ENCODE measurements at places on chromosomes 6 and 20.

- no peak for DNase-seq
Measured at GRCh38 chr6:169589293-169589692, 112.5 kb downstream of the WDR27 start.

DNA sequence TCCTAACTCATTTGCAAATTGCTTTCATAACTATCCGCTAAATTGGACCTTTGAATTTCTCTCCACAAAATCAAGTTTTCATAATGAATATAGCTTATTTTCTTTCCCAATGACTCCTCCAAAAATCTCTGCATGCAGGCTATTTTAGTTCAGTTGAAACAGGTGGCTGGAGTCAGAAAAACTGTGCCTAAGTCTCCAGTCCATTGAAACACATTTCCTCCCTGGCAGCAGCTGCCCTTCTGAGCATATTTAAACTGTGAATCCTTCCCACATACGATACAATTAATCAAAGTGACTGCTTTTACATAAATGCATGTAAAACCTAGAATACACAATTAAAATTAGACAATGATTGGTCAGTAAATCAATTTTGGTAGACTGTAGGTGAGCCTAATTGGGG is 344.6 kb upstream of the MARCKS start:
- no peak for DNase-seq

DNA sequence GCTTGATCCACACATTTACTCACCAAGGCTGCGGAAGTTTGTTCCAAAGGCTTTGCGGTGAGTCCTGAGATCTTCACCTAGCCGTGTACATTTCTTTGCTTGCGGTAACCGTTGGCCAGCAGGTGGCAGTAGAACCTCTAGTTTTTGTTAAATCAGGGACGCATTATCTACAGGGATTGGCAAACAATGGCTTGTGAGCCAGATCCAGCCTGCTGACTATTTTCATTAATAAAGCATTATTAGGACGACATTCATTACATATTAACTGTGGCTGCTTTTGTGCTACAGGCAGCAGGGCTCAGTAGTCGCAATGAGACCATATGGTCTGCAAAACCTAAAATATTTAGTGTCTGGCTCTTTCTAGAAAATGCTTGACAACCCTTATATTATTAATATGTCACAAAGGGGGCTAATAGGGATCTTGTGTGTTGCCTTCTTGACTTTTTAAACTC is 174.1 kb downstream of the DOK5 start:
- DNase-seq, result peak; percentile 69

- DNase-seq, result no peak
Measured at GRCh38 chr6:144467172-144467762, 182.1 kb downstream of the UTRN start.
